Hematopoietic multipotent progenitor cell treated with erythropoietin and hydrocortisone succinate and interleukin-3 and kit ligand, for 8 days (in vitro differentiated cells): ENCODE measurements at places on chromosomes 4 and X.
A peak's percentile ranks its signal among the peaks of the same experiment; 100 is the strongest.

- DNase-seq = no peak
Observed at GRCh38 chr4:62909238-62909637, 1500.0 kb downstream of the TECRL start.

- DNase-seq = no peak
Observed at GRCh38 chrX:69133921-69134542, 31.2 kb downstream of the PJA1 start.

- DNase-seq = no peak
Observed at GRCh38 chr4:54924891-54925290, 200.5 kb downstream of the KDR start.

GRCh38 chr4:113471146-113471860, 290.2 kb downstream of the CAMK2D start:
- DNase-seq = no peak

GRCh38 chr4:141614878-141615586, 21.4 kb upstream of the IL15 start:
- no peak for DNase-seq

- peak; percentile 22 for DNase-seq
Observed at GRCh38 chr4:153232768-153233167, 28.5 kb downstream of the TRIM2 start.

- DNase-seq = no peak
Observed at GRCh38 chr4:84164201-84164600, 334.9 kb downstream of the NKX6-1 start.

GRCh38 chr4:10983885-10984640, 299.5 kb upstream of the CLNK start:
- no peak for DNase-seq

DNA sequence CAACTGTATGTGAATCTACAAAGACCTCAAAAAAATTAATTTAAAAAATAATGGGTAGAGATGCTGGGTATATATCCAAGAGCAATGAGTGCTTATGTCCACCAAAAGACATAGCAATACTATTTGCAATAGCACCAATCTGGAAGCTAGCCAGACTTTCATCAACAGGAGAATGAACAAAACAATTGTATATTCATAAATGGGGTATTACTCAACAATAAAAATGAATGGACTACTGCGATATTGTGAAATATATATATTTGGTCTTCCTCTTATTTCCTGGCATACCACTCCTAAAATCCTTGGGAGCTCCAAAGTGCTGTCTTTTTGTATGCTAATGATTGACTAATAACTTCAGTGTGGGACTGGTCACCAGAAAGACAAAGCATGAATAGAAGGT, 77.5 kb downstream of the MSN start:
- DNase-seq = no peak

GRCh38 chrX:3994315-3994714, 280.9 kb upstream of the PRKX start:
- no peak for DNase-seq

- no peak for DNase-seq
Observed at GRCh38 chr4:38400946-38401345, 263.1 kb upstream of the KLF3 start.

DNA sequence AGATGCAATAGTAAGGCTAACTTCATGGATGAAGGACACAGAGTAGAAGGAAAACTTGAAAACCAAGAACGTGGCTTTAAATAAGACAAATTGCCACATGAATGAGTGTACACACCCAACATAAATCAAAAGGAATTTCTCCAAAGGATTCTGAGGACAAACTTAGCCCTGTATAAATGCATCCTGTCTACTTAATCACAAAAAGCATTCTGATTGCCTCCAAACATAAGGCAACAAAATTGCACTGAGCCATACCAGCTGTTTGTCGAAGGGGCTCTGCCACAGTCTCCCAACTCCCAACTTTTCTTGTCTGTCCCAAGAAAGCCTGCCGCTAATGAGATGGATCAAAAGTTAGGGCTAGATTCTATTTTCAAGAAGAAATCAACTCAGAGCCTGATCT, 194.3 kb downstream of the SOWAHB start:
- DNase-seq = no peak

- DNase-seq = no peak
Observed at GRCh38 chrX:31136144-31136611, 64.3 kb upstream of the FTHL17 start.

DNA sequence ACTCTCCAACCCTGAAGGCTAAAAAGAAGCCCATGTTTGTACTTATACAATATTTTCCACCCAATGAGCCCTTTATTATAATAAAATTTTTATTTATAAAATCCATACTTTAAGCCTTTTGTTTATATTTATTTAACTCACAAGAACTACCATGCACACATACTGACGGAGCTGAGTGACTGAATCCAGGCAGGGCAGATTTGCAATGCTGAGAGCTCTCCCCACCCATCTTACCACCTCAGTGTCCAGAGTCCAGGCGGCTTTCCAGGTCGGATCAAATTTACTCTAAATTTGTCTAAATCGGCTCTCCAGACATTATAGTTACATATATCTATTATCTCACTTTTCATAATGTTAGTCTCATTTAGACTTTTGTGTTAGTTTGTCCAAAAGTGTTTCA, 74.1 kb downstream of the ARHGAP10 start:
- no peak for DNase-seq

- peak; percentile 15 for DNase-seq
Observed at GRCh38 chr4:75919920-75920319, 17.7 kb upstream of the PPEF2 start.

DNA sequence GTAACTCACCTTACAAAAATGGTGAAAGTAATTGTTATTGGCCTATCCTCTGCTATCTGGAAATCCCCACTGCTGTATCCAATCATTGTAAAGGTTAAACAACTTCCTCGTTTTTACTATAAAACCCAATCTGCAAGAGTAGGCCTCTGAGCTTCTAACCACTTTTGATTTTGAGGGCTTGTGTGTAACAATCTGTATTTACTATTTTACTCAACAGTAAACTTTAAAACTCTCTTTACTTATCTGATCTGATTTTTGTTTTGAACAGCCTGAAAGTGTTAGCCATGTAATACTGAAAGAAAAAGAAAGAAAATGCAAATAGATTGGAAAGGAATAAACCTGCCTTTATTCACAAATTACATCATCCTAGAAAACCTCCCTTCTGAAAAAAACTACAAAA, 63.1 kb downstream of the SLC10A7 start:
- DNase-seq = no peak

GRCh38 chr4:41129936-41130440, 84.4 kb downstream of the APBB2 start:
- no peak for DNase-seq

DNA sequence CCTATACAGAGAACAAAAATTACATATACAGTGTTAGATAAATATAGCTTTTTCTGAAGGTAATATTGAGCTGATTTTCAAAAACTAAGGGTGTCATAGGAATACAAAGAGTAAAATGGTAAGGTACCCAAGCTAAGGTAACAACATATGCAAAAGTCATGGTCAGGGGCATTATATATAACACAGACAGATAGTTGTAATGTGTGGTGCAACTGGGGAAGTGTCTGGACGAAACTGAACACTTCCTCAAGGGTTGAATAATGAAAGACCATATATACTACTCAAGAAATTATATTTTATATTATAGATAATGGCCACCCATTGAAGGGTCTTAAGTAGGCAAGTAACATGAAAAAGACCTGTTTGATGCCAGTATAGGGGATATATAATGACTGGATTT, 262.1 kb upstream of the CXXC4 start:
- DNase-seq = no peak

DNA sequence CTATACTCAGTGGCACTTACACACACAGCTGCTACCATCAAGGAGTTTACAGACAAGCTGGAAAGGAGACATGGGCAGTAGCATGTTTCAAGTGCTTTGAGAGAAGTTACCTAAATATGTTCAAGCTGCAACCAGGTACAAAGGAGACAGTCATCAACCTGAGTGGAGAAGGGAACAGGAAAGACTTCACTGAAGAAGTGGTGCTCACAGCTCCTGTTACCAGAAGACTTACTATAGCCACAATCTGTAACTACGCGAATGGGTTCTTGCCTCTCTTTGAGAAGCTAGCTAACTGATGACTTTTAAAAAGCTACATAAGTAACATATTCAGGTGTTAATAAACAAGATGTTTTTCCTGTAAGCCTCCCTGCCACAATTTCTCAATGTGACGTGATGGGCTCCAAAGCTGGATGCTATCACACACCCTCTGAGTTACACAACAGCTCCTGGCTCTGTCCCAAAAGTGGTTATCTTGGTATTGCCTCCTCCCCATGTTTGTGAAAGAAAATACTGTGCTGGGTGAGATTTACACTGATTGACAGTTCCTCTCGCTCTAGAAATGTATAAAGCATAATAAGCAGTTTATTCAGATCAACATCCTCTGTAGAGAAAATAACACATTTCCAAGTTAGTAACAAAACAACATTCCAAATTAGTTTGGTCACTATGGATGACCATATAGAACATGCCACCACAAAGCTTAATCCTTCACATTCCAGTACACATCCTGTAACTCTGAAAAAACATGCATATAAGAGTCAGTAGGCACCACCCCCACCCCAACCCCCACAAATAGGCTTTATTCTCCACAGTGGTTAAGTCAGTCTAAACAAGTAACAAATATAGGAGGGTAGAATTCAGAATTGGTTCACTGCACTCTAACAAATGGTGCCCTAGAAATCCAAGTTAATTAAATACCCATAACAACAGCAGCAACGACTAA, 81.8 kb downstream of the FRYL start:
- peak; percentile 92 for DNase-seq
